ENCODE measurements at places on chromosomes 2 and 18.

GRCh38 chr2:14866736-14867352 lies 234.3 kb downstream of the LRATD1 start:
- no peak for DNase-seq

DNA sequence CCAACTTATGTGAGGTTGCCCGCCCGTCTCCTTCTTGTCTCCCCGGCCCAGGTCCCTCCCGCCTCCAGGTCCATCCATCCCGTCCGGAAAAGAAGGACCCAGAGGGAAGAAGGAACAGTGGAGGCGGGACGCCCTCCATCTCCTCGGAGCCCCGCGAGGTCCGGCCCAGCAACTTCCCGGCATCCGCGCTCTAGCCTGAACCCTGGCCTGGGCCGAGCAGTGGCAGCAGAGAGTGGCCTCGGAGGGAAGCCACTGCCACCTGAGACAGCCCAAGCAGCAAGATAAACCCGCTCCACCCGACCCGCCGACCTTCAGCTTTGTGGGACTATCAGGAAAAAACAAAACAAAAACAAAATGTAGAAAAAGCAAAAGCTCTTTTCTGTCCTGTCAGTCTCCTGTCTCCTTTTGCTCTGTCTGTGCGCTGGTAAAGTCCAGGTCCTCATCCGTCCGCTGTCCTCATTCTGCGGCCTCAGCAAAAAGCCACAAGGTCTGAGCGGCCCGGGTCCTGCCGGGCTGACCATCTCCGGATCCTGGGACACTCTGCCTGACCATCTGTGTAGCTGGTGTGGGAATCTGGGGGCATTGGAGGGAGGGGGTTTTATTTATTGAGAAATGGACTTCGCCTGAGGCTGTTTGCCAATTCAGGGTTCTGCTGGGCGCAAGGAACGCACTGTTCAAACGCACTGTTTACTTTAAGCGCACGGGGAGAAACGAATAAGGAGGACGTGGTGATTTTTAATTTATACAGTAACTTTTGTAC lies 3.1 kb downstream of the DLX1 start:
- no peak for DNase-seq

GRCh38 chr2:202592566-202592965 lies 42.2 kb upstream of the FAM117B start:
- no peak for DNase-seq

DNA sequence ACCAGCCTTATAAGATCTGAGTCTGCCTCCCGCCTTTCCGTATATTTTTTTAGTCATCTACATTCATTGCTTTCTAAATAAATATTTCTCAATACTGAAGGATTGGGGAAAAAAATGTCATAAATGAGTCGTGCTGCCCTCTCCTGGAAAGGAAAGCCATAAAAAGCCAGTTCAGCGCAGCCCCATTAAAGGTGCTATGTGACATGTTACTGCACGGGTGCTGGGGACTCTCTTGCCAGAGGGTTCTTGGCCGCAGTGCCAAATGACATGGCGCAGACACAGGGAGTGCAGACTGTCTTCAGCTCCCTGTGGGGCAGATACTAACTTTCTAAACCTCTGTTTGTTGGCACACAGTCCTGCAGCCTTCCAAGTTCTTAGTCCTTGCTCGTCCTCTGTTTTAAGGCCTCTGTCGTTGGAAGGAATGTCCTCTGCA lies 53.7 kb upstream of the MAP3K20 start:
- peak; percentile 20 for DNase-seq

DNA sequence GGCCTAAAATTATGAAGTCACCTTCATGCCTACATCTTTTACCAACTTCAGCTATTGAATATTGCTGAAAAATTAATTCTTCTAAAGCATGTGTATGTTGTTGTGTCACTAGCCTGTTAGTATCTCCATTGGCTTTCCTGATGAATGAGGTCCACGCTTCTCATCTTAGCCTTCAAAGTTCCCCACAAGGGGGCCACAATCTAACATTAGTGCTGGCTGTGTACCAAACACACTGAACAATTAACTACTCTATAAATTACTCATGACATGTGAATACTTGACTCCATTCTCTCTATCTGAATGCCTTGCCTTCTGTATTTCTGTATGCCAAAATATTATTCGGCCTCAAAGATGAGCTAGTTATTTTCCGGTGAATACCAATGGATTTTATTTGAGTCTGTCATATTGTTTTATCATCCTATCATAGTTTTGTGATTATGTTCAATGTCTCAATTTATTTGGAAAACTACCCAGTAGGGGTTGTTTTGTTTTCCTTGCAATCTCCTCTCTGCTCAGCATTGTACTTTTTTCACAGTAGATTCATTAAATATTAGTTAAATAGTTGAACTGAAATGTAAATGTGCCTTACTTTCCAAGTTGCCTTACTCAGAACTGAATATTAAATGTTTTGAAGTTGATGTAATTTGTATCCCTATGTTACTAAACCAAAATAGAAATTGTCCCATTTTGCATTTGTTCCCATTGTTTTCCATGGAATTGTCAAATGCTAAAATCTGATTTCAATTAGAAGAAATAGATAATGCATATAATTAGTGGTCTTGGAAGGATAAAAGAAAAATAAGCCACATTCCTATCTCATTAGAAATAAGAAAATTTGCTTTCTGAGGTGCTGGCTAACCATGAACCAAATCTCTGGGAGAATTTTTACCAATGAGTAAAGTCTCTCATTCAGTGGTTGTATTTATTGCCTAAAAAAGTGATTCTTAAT lies 208.4 kb upstream of the COL3A1 start:
- DNase-seq: peak; percentile 28

DNA sequence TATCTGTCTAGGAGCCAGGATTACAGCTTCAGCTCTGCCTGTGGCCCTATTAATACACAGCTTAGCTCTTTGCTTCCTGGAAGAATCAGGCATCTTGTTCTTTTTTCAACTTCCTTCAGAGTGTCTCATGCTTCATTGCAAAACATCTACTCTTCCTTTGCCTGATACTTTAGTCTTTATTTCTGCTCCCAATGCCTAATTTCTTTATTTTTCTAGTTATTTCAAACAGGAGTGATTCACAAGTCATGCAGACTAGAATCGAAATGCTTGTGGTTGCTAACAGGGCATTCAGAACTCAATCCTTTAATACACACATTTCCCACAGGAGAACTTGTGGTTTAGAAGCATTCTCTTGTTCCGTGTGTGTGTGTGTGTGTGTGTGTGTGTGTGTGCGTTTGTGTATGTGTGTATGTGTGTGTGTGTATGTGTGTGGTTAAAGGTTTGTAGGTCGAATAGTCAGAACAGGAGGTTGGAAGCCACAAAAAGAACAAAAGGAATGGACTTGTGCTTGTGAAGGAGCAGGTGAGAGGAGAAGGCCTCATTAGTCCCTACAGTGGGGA lies 28.3 kb upstream of the INSIG2 start:
- no peak for DNase-seq

DNA sequence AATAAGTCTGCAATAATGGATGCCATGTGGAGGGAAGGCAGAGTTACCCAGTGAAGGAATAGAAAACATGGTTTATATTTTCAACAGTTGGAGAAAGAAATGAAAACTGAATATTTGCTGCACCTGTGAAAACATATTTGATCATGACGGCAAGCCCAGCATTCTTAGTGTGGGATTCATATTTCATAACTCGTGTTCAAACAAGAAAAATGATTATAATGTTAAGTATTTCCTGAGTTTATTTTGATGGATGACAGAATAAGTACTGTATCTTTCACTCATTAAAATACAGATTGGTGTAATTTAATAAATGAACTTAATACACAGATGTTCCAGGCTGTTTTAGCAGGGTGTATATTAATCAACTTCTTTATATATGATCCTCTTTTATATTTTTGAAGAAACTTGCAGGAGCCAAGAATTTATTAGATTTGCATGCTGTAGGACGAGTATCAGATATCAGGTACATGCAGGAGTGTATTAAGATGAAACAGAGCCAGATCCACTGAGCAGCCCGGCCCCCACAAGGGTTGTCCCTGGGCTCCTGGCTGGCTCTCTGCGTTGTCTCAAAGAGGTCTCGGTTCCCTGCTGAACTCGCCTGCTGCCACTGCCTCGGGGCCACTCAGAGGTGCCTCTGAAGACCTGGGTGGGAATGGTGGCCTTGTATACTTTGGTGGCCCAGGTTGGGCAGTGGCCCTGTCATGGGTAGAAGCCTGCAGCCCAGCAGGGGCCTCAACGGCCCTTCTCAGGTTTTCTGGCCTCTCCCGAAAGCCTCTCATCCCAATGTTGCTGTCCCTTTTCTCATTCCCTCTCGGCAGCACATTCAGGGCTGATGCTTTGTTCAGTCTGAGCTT lies 95.0 kb upstream of the LDAH start:
- DNase-seq: no peak

DNA sequence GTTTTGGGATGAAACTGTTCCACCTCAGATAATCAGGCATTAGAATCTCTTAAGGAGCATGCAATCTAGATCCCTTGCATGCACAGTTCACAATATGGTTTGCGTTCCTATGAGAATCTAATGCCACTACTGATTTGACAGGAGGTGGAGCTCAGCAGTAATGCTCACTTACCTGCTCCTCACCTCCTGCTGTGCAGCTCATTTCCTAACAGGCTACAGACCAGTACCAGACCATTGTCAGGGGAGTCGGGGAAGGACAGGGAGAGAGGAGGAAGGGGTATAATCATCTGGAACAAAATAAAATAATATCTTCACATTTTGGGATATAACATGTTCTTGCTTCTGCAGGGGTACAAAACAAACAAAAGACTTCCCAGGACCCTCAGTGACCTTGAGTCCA lies 532.0 kb upstream of the FSHR start:
- no peak for DNase-seq

DNA sequence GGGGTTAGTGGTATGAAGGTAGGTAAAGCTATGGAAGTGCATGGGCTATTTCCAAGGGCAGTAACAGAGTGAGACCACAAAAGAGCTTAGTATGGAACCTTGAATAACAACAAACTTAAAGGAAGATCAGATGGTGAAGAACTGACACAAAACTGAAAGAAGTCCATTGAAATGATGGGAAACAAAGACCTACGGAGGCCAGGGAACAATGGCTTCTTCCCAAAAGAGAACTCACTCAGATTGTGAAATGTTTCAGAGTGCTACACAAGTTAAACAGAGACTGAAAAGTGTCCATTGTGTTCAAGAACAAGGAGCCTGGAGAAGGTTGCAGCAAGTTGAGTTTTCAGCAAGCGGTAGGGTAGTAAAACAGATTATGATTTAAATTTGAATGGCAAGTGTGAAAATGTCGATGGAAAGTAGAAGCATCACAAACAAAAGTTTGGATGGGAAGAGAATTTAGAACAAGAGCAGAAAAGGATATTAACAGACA lies 700.0 kb upstream of the NXPH2 start:
- no peak for DNase-seq

GRCh38 chr18:10453806-10454680 lies at the start of gene APCDD1:
Gene APCDD1, plus strand, starts transcription at chr18:10454635. Its CDS starts 347 bp downstream, at chr18:10454982.
- peak; percentile 56 for DNase-seq

DNA sequence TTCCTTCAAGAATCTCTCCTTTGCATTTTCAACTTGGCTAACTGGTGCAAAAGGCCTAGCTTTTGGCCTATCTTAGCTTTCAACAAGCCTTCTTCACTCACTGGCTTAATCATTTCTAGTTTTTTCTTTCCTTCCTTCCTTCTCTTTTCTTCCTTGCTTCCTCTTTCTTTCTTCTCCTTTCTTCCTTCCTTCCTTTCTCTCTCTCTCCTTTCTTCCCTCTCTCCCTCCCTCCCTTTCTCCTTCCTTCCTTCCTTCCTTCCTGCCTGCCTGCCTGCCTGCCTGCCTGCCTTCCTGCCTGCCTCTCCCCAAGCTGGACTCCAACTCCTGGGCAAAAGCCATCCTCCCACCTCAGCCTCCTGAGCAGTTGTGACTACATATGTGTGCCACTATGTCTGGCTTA lies 176.2 kb upstream of the APCDD1 start:
- no peak for DNase-seq

DNA sequence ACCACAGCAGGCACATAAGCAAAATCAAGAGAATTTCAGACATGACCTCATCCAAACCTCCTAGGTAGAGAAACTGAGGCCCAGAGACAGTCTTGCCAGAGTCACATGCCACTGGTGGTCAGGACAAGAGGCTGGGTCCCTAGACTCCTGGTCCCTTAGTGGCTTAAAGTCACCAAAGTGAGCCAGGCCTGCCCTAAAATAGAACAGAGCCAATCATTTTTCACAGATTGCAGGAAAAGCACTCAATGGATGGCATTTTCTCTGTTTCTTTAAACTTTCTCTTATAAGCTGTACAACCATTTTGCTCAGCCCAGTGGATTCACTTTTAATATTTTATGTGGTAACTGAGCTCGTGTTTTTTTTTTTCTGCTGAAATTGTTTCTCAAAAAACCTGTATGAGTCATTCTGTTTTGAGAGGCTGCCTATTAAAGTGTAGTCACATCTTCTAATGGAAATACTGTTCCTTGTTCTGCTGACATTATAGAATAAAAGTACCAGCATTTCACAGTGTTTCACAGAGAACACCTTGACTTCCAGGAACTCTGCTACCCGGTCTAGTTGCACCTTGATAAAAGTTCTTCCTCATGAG lies 29.6 kb downstream of the STEAP3 start:
- no peak for DNase-seq

- peak; percentile 22 for DNase-seq
Observed at GRCh38 chr2:156445296-156446220, 9.4 kb downstream of the GPD2 start.

- DNase-seq: no peak
Observed at GRCh38 chr2:95760806-95761525, 169.2 kb downstream of the TRIM43 start.

DNA sequence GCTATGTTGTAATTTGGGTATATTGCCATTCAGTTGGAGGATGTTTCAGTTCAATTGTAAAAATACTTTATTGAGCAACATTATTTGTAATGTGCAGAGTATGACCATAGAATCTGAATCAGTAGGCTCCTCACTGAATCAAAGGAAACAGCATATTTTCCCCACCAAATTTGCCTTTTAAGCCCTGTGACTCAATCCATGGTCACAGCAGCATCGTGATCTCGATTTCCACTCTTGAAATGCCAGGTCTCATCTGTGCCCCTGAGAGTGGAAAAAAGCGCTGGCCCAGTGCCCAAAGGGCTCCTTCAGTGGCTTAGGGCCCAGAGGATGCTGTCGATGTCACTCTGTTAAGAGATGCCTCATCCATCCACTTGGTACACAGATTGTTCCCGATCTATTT lies 57.5 kb downstream of the FHOD3 start:
- no peak for DNase-seq

DNA sequence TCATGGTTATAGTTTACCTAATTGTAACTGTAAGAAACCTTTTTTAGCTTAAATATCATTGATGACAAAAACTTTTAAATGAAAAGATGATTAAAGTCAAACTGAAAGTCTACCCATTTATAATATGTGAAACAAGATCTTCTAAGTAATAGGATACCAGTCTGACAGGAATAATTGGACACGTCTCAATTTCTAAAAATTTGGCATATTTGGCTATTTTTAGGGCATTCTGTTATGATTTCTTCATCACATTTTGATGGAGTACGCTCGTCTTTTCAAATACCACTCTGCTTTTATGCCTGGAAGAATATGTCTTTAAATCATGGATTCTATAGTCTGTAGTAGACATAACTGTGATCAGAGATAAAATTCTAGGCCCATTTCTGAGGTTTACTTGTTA lies 1.3 kb downstream of the R3HDM1 start:
- DNase-seq: no peak

GRCh38 chr18:8479789-8480188 lies 129.4 kb upstream of the RAB12 start:
- no peak for DNase-seq

GRCh38 chr2:240626531-240627300 lies 1.4 kb downstream of the GPR35 start:
- DNase-seq: peak; percentile 83

GRCh38 chr2:231317579-231317978 lies 77.9 kb upstream of the B3GNT7 start:
- DNase-seq: no peak
